ENCODE measurements at places on chromosomes 1 and 21. TPM values are rescaled to one million over a fixed set of nuclear protein-coding genes. Genes with fewer than 3 reads are reported as not detected.

The CELA2A gene
- not detected for total RNA-seq

The TBX19 gene
- total RNA-seq: 2.8 TPM

The FLG2 gene
- not detected for total RNA-seq

The CD101 gene
- 0.16 TPM for total RNA-seq

The SEC16B gene
- 0.67 TPM for total RNA-seq

The GJA8 gene
- not detected for total RNA-seq

The TAL1 gene
- 12.2 TPM for total RNA-seq

The CAPN8 gene
- 4.1 TPM for total RNA-seq

Data from Caco-2 (cell line).